ENCODE measurements at places on chromosomes 2 and 18. TPM values are rescaled to one million over a fixed set of nuclear protein-coding genes. Genes with fewer than 3 reads are reported as not detected.

The NCKAP5 gene
- total RNA-seq: 8.9 TPM

The TFPI gene
- total RNA-seq: 9.1 TPM

The CFAP65 gene
- not detected for total RNA-seq

The PROM2 gene
- total RNA-seq: 100 TPM

The CD8B2 gene
- total RNA-seq: not detected

The ALPP gene
- not detected for total RNA-seq

The NOSTRIN gene
- 3.6 TPM for total RNA-seq

DNA sequence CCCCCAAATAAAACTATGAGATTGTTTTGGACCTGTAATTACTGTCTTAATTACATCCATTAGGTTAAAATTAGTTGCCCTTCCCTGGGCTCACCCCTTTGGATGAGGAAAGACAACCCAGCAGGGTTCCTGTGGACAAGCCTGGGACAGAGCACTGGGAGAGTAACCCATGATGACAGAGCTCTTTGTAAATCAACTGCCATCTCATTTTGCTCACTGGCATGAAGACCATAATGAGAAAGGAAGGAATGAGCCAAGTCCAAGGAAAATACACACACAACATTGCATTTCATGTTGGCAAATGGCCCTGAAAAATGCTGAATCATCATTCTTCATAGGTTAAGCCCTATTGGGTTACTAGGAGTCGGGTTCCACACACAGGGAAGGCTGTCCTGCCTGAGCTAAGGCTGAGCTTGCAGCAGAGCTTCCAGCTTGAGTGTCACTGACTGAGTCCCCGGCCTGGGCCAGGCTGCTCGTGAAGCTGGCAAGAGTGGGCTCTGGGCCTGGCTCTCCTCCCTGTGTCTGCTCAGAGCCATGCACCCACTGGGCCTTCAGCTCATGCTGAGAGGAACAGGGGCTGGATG lies 94.1 kb upstream of the ACAA2 start:
- no peak for ATAC-seq

DNA sequence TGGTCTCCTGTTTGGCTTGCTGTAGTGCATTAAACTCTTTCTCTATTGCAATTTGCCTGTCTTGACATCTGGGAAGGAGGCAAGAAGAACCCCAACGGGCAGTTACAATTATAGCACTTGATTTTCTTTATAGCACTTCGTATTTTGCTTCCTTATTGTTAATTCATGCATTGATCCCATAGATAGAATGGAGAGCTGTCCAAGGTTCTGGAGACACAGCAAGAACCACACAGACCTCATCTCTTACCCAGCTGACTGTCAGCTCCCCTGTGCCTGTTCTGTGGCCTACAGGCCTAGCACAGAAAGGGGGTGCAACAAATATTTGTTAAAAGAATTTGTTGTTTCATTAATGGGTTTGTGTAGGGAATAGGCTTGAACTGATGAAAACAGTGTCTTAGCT lies 194.3 kb downstream of the GALNT1 start:
- no peak for ATAC-seq

GRCh38 chr2:181992776-181993175 lies 7.1 kb downstream of the PPP1R1C start:
- no peak for ATAC-seq

DNA sequence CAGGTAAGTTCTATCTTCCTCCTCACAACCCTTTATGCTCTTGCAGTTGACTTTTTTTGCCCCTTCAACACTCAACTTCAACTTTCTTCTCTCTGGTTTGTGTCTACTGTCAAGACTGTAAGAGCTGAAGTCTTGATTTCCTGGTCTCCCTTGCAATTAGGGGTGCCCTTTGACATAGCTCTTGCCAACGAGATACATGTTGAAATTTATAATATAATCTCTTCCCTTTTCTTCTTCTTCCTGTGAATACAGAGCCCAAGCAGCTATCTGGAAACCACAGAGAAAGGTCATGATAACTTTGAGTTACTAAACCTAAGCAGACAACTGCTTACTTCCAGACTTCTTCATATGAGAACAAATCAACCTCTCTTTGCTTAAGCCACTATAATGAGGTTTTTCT lies 163.5 kb downstream of the MC4R start:
- no peak for ATAC-seq

GRCh38 chr2:36168115-36168514 lies 187.5 kb upstream of the CRIM1 start:
- ATAC-seq: peak; percentile 33

- ATAC-seq: no peak
Observed at GRCh38 chr2:222120933-222121332, 177.9 kb downstream of the PAX3 start.

- no peak for ATAC-seq
Observed at GRCh38 chr18:58721566-58722239, 50.4 kb downstream of the MALT1 start.

GRCh38 chr2:43169099-43169945 lies 57.1 kb downstream of the ZFP36L2 start:
- peak; percentile 80 for ATAC-seq

GRCh38 chr18:74498712-74499627 lies 2.8 kb downstream of the CNDP2 start:
- ATAC-seq: peak; percentile 33

GRCh38 chr2:241019441-241020139 lies 21.2 kb downstream of the SNED1 start:
- ATAC-seq: no peak
